ENCODE measurements at places on chromosomes 6 and 20.

- peaks cover 26% of the 10 kb centered on the region for H3K4me1 ChIP-seq
- H3K27ac ChIP-seq: no peak overlapping the region
- no peak for DNase-seq
- no peaks in the 10 kb centered on the region for H3K36me3 ChIP-seq
Measured at GRCh38 chr6:150420926-150421325, 52.1 kb downstream of the IYD start.

- peaks cover 11% of the 10 kb centered on the region for H3K36me3 ChIP-seq
- H3K27ac ChIP-seq: peak within 1 kb of the TSS; percentile 99
- peaks cover 14% of the 10 kb centered on the region for H3K4me1 ChIP-seq
- peak within 1 kb of the TSS; percentile 96 for H3K4me3 ChIP-seq
- peaks cover 9% of the 10 kb centered on the region for H3K27me3 ChIP-seq
- peak; percentile 98 for DNase-seq
Measured at GRCh38 chr20:38748097-38748860, at the start of gene ACTR5. ACTR5 (plus strand) TSS chr20:38748460; CDS start chr20:38748479, 19 bp downstream.

DNA sequence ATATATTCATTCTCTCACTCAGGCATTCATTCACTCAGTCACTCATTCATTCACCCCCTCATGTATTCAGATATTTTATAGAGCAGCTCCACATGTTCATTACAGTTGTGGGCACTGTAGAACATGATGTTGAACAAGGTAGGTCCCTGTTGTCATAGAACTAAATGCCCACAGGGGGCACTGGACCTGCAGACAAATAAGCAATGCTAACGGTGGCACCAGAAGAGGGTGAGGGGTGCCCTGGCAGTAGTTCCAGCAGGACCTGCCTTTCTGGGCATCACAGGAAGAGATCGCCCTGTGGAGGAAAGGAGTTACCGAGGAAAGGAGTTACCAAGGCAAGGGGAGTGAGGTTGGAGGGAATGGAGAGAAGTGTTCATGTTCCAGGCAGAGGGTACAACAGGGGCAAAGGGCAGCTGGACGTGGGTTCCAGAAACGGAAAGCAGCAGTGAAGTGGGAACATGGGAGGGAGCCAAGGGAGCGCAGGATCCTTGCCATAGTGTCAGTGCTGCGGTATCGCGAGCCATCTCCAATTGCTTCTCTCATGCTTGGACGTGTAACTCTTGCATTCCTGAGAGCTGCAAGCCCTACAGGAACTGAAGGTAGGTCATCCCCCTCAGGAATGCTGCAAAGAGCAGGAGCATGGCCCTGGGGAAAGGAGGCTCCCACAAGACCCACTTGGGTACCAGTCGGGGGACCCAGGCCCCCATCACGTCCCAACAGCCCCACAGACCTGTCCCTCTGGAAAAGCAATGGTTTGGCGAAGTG, 128.2 kb downstream of the EDN3 start:
- peaks cover 7% of the 10 kb centered on the region for H3K4me1 ChIP-seq

- no peak overlapping the region for H3K27ac ChIP-seq
- peaks cover 35% of the 10 kb centered on the region for H3K27me3 ChIP-seq
- no peak for DNase-seq
- no peaks in the 10 kb centered on the region for H3K36me3 ChIP-seq
- H3K4me1 ChIP-seq: no peaks in the 10 kb centered on the region
Measured at GRCh38 chr6:97049253-97050011, 124.9 kb downstream of the KLHL32 start.

DNA sequence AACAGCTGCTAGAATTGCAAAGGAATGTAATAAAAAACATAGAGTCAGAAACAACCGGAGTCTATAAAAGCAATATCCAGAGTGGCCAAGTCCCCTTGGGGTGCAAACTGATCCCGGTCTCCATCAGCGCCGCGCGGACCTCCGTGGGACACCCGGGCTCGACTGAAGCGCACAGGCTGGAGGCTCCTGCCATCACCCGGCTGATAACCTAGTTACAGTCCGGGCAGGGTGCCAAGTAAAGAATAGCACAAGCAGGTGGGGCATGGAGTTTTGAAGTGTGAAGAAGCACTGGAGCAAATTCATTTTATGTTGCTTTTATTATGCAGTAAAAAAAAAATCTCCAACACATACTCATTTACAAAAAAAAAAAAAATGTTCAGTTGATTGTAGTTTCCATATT, 205.1 kb upstream of the GMDS start:
- H3K36me3 ChIP-seq: no peaks in the 10 kb centered on the region
- H3K4me1 ChIP-seq: peaks cover 21% of the 10 kb centered on the region
- H3K27me3 ChIP-seq: no peaks in the 10 kb centered on the region
- no peak overlapping the region for H3K4me3 ChIP-seq
- no peak for DNase-seq
- H3K27ac ChIP-seq: peak overlapping the region; percentile 15

DNA sequence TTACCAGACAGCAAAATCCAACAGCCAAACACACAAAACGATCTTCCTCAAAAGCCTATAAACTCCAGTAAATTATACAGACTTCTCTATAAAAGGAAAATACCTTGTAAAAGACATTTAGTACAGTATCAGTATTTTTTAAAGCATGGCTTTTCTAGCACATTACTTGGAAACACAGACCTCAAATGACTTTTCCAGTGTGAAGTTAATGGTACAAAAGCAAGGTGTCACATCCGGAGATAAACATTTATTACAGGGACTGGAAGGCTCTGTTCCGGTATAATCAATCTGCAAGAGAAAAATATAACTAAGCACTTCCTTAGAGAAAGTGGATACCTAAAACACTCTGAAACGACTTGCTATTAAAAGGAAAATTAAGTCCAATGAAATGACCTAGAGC, 17.1 kb downstream of the TMEM30A start:
- no peak for DNase-seq
- no peaks in the 10 kb centered on the region for H3K27me3 ChIP-seq
- H3K36me3 ChIP-seq: peaks cover 12% of the 10 kb centered on the region
